Fibroblast of skin of abdomen (primary cell): ENCODE measurements at places on chromosomes 4 and X.
A peak's percentile ranks its signal among the peaks of the same experiment; 100 is the strongest.

DNA sequence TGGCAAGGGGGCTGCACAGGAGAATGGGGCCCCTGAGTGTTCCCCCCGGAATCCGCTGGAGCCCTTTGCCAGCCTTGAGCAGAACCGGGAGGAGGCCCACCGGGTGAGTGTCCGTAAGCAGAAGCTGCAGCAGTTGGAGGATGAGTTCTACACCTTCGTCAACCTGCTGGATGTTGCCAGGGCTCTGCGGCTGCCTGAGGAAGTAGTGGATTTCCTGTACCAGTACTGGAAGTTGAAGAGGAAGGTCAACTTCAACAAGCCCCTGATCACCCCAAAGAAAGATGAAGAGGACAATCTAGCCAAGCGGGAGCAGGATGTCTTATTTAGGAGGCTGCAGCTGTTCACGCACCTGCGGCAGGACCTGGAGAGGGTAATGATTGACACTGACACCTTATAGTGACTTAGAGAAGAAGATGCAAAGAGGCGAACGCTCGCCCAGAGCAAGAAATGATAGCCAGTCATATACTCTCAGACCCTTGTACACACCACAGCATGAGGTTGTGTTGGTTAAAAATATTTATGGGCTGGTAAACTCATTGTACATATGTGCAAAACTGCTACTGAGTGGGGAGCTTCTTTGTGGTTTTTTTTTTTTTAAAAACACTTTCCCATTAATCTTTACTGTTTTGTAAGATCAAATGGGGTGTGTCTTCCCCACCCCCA, 52.5 kb downstream of the JADE1 start:
- no peak for DNase-seq

GRCh38 chrX:12971282-12972003, 3.5 kb upstream of the TMSB4X start:
- no peak for DNase-seq

- DNase-seq: no peak
Observed at GRCh38 chr4:183936047-183936446, 30.9 kb downstream of the STOX2 start.

- DNase-seq: peak; percentile 95
Observed at GRCh38 chr4:139988863-139989765, 164.9 kb downstream of the MAML3 start.

GRCh38 chr4:129972257-129972656, 876.3 kb downstream of the C4orf33 start:
- no peak for DNase-seq

DNA sequence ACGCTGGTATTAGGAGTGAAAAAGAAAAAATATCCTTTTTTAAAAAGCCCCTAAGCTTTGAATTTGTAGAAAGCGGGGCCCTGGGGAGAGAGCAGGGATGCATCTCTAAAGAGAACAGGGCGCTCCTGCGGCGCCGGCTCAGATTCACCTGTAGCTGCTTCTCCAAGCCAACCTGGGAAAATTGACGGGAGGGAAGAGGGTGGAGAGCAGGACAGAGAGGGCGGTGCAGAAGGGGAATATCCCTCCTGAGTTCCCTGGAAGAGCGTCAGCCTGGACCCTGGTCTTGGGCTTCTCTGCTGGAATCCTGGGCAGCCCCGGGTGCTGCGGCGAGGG, 776 bp upstream of the SOWAHD start:
- DNase-seq: no peak

- no peak for DNase-seq
Observed at GRCh38 chr4:38040619-38041018, 80.4 kb downstream of the PTTG2 start.

GRCh38 chr4:149017002-149017734, 575.0 kb upstream of the NR3C2 start:
- DNase-seq: no peak

GRCh38 chr4:40948014-40948413, 198.3 kb downstream of the NSUN7 start:
- no peak for DNase-seq

DNA sequence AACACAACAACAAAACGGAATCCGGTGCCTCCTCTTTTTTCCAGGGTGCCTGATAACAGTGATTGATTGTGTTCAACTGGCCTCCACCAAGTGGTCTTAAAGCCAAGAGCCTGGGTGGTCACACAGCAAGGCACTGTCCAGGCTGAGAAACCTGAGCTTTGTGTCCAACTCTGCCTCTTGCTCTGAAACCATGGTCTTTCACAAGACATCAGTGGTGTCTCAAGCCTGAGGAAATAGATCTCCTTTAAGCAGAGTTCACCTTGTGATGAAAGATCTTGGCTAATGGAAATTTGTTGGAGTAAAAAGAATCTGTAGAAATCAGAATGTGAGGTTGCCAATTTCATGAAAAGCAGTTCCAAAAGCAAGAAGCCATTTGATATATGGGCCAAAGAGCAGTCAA, 47.3 kb upstream of the ACSL1 start:
- DNase-seq: no peak

- DNase-seq: no peak
Observed at GRCh38 chr4:3013839-3014350, 50.5 kb downstream of the GRK4 start.

- DNase-seq: peak; percentile 80
Observed at GRCh38 chr4:1323635-1324442, 23.2 kb upstream of the UVSSA start.

DNA sequence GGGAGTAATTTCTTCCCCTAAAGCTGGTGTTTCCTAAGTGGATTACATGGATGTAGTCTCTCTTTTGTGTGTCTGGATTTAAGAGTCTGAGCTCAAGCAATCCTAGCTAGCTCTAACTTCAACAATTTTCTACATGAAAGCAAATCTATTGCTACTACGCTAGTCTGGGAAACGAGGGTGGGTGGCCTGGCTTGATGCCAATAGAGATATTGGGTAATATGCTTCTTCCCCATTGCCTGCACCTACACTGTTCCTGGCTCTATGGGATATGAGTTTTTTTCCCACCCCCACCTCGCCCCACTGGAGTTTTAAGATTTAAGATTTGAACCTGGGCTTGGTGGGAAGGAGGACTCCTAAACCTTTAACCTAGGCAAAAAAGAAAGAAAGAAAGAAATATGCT, 158.8 kb downstream of the RBM46 start:
- no peak for DNase-seq

DNA sequence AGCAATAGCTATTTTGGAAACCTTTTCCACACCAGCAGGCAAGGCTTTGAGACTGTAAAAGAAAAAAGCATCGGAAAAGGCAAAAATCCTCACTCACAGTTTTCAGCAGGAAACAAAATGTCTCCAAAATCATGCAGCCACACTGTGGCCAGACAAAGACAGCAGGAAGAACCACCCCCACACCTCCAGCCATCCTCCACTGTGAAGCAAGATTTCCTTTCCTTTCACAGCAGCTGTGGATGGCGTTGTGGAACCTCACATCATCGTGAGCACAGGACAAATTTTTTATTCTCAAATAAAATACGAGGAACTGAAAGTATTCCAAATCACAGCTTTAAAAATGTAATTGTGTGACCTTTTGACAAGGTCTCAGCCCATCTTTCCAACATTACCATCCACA, 351.7 kb upstream of the NOCT start:
- no peak for DNase-seq

GRCh38 chrX:154411981-154412340, 622 bp downstream of the TAFAZZIN start:
- DNase-seq: no peak

DNA sequence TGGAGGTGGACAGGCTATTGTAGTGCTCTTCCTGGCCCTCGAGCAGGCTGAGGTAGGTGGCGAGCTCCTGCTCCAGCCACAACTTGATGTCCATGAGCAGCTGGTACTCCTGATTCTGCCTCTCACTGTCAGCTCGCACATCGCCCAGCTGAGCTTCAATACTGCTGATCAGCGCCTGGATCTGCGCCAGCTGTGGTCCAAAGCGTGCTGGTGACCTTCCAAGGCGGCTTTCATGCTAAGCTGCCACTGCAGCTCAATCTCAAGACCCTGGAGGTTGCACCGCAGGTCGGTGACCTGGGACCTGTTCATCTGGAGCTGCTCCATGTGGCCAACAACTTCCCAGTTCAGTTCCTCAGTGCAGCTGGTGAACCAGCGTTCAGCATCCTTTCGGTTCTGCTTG, 31.2 kb downstream of the LRIT3 start:
- DNase-seq: no peak

- peak; percentile 67 for DNase-seq
Observed at GRCh38 chr4:173264684-173265185, 69.4 kb downstream of the HMGB2 start.

GRCh38 chr4:95129821-95130311, 372.1 kb downstream of the BMPR1B start:
- DNase-seq: peak; percentile 100

GRCh38 chrX:98379134-98379533, 1495.4 kb downstream of the RPA4 start:
- DNase-seq: no peak

DNA sequence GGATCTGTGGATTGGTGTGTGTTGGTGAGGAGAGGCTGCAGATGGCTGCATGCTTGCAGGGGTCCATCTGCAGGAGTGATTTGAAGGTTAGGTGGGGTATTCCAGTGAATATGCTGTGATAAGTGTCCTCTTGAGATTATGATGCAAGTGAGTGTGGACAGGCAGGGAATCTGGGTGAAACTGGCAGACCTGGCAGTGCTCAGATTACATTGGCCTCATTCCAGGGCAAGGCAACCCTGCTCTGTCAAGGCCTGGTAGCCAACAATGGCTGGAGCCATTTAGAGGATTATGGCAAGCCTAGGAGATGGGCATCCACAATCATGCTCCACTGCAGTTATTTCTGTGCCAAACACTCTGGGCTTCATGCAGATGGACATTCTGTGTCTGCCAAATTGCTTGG, 113.9 kb downstream of the RTL3 start:
- DNase-seq: no peak

DNA sequence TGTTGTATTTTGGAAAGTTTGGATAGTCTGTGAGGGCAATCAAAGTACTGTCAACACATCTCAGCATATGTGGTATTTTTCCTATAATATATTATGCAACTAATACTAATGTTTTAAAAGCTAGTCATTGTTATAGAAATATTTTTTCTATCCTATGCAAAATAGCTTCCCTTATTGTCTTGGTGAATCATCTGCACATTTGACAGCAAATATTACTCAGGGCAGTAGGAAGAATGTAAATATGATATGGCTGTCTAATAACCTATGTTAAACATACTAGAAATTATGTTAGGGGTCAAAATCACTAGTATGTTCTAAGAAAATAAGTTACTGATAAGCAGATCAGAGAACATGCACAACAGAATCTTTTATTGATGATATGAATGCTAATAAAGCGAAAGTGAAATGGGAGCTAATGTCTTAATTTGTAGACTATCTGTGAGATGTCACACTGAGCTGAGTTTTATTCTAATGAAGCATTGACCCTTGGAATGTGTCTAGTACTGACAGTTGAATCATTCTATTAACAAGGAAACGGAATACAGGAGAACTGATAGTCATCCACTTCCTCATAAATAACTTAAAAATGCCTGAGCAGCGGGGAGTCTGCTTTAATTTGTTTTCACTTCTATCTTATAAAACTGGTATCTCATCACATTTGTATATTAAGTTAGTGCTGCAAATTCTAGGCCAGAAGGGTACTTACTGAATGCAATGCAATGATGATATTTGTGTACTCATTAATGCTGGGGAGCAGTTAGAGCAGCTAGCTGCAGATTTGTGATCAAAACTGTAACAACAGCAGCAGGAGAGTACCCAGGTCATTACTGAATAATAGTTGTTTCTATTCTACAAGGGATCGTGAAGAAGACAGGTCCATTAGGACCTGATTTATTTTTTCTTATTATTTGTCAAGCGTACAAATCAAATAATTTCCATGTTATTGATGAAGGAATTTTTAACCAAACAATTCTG, 440.3 kb upstream of the AADAT start:
- peak; percentile 16 for DNase-seq

GRCh38 chr4:110629214-110629754, 6.4 kb upstream of the PITX2 start:
- no peak for DNase-seq
